ENCODE measurements at places on chromosomes 11 and 22.

GRCh38 chr11:45332276-45332934 is 46.3 kb upstream of the SYT13 start:
- DNase-seq, result peak; percentile 7

GRCh38 chr11:46930089-46930488 is 6.5 kb upstream of the CSTPP1 start:
- peak; percentile 63 for DNase-seq

- no peak for DNase-seq
These were observed 10.6 kb upstream of the AIFM3 start for GRCh38 chr22:20956258-20957101.

- no peak for DNase-seq
These were observed 3.4 kb downstream of the OR9Q2 start for GRCh38 chr11:58192229-58192628.

DNA sequence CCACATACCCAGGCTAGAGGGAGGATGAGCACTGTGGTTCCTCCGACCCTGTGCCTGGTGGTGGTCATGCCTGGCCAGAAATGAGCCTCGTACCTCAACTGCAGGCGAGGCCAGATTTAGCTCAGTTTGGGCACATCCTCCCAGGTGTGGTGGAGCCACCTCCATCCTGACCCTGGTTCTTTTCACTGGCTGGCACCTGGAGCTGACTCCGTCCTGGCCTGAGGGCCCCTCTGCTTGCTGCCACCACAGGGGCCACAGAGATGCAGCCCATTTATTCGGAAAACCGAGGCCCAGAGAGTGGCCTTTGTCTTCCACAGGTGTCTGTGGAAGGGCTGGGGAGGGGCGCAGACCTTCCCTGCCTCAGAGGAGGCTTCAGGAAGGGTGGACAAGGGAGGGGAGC is 9.0 kb upstream of the ARFGAP3 start:
- DNase-seq, result no peak

- no peak for DNase-seq
These were observed 16.1 kb downstream of the LRP5 start for GRCh38 chr11:68328374-68329091.

- peak; percentile 48 for DNase-seq
These were observed 97.3 kb downstream of the PDHX start for GRCh38 chr11:35013514-35014233.

GRCh38 chr11:60785136-60785535 is at the start of gene MS4A10:
Gene MS4A10, plus strand, starts transcription at chr11:60785333. Its CDS starts 5,003 bp downstream, at chr11:60790336.
- no peak for DNase-seq

- DNase-seq, result no peak
These were observed 96.5 kb downstream of the RPL27A start for GRCh38 chr11:8779107-8779506.

DNA sequence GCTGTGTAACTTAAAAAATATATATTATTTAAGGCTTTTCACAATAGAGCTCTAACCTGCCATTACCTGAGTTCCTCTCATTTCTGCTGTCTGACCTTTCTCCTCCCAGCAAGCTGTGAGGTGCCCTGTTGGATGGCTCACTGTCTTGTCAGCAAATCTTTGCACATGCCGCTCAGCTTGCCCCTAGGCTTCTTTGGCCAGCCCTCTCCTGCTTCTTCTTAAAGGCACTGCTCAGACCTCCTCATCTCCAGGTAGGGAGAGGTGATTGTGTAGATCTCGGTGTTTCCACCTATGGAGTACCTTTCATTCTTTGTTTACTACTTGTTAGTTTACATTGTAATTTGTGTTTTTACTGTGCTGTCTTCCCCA is 96.5 kb downstream of the EXT2 start:
- no peak for DNase-seq

DNA sequence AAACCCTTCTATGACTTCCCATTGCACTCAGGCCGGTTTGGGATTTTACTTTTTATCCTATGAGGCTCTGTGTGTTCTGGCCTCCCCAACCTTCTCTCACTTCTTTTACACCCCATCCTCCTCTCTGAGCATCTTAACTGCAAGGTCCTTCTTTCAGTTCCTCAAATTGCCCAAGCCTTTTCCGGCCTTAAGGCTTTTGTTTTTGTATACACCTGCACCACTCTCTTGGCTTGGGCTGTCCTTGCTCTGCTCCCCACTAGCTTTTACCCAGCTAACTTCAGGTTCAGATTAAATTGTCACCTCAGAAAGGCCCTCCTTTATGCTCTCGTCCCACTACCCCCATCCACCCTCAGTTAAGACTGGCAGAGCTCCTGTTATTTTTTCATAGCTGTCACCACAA is 55.5 kb downstream of the FAM83F start:
- DNase-seq, result no peak

GRCh38 chr11:125005491-125005890 is 51.5 kb downstream of the CCDC15 start:
- DNase-seq, result no peak

- DNase-seq, result peak; percentile 64
These were observed 974 bp downstream of the DGCR8 start for GRCh38 chr22:20080776-20081654.

- DNase-seq, result no peak
These were observed 79.9 kb downstream of the MS4A13 start for GRCh38 chr11:60594998-60595642.

DNA sequence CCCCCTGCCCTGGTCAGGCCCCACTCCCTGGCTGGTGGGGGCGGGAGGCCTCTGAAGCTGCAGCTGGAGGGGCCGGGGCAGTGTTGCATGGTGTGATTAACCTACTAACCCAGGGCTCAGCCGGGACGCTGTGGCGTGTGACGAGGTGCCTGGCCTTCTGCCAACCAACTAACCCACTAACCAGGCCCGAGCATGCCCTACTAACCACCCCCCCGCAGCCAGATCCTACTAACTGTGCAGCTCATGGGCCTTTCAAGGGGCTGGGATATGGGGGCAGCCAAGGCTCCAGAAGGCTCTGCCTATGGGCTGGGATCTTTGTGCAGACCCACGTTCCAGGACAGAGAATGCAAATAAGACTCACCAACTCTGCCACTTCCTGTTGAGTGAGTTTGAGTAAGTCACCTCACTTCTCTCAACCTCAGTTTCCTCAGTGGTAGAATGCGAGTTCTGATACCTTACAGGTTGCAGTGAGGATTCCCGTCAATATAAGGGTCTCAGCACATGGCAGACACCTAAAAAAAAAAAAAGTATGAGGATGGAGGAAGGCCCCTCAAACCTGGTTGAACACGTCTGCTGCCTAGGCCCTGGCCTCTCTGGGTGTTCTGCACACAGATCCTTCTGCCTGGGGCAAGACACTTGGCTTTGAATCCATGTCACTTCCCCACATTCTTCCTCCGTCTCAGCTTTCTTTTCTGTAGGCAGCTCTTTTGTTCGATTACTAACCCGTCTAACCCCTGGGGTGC is 14.1 kb downstream of the MIAT start:
- DNase-seq, result no peak

GRCh38 chr11:132217856-132218255 is 847.4 kb downstream of the NTM start:
- no peak for DNase-seq

DNA sequence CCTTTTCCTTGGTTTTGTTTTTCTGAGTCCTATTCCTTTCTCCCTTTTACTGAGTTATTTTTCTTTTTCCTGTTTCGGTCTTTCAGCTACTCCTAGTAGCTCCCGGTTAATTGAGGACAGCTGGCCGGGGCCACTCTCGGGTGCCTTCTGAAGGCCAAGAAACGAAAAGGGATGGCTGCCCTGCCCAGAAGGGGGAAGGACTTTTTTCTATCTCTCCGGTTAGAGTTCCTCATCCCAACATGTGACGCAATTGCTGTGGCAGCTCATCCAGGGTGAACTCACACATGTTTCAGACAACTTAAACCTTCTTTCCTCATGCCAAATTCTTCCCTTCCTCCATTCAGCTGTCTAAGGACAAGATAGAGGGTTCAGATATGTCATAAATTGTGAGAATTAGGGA is 83.6 kb downstream of the PIWIL4 start:
- DNase-seq, result peak; percentile 77

DNA sequence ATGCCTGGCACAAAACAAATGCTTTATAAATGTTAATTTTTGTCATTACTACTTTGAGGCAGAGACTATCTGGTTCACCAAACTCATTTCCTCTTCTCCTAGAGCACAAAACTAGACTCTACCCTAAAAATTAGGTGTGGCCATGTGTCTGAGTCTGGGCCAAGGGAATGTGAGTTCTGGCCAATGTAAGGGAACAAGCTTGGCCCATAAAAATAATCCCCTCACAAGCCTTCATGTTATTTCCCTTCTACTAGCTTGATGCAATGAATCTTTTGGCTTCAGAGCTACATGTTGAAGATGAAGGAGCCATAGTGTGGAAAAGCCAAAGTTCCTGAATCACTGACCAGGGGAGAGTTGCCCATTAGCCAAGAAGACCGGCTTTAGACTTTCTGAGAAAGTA is 406.5 kb upstream of the CCDC90B start:
- no peak for DNase-seq

DNA sequence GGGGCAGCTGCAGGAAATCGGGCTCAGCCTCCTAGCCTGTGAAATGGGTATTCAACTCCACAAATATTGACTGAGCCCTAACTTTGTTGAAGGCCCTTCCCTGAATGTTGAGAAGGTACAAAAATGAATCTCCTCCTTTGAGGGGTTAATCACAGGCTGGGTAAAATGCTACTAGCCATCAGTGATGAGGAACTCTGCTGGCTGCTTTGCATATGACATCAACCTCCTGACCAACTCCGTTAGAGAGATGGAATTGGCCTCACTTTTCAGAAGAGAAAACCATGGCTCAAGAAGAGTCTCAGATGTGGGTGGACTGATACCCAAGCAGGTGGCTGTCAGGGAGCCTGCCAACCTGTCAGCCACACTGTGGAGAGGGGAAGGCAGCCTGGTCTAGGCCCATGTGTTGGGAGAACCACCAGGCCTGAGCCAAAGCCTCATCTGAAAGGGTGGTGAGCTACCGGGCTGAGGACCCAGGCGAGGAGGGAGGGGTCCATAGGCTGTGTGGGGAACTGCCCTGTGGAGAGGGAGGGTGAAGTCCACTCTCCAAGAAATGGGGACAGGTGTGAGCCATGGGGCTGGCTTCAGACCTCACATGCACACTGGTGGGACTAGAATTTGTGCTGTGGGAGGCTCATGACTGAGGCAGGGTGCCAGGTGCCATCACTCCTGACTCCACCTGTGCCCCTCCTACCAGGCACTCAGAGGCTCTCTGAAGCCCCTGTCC is 11.8 kb downstream of the CDCA5 start:
- DNase-seq, result no peak

DNA sequence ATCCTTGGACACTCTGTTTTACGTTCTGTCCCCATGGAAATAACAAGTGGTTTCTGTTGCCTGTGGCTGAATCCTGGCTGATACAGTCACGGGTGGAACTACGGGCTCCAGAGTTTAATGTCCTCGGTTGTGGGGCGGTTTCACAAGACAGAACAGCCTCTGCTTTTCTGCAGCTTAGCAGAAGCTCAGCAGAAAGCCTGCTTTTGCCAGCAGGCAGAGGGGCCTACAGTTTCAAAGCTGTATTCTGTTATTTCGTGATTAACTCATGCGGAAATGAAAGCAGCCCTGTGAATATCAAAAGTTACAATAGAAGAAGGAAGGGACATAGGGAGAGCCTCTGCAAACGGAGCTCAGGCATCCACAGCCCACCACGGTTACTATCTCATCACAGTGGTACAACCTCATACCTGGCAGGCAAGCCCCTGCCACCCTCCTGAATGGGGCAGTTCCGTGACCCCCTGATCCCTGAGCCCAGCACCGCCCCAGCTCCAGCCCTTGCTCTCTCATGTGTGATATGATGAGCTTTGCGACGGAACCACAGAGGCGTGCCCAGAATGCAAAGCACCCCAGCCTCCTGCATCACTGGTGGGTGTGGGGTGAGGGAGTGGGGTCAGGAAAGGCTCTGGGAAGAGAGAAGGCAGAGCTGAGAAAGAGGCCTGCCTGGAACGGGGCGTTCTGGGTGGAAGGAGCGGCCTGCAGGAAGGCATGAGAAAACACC is 360.6 kb downstream of the BRD1 start:
- no peak for DNase-seq

- DNase-seq, result no peak
These were observed 5.5 kb upstream of the FADS3 start for GRCh38 chr11:61896665-61897386.

DNA sequence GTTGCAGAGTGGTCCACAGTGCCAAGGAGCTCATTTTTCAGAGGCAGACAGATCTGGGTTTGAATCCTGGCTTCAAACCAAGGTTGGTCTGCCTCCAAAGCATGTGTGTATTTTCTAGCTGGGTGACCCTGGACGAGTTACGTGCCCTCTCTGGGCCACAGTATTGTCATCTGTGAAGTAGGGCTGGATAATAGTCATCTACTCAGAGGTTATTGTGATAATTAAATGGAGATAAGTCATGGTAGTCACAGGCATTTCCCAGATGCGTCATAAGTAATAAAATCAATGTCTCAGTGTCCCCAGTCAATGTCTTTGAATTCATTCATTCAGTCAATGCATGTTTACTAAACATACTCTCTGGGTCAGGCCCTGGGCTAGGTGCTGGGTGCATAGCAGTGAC is 8.6 kb downstream of the OMP start:
- DNase-seq, result peak; percentile 17

DNA sequence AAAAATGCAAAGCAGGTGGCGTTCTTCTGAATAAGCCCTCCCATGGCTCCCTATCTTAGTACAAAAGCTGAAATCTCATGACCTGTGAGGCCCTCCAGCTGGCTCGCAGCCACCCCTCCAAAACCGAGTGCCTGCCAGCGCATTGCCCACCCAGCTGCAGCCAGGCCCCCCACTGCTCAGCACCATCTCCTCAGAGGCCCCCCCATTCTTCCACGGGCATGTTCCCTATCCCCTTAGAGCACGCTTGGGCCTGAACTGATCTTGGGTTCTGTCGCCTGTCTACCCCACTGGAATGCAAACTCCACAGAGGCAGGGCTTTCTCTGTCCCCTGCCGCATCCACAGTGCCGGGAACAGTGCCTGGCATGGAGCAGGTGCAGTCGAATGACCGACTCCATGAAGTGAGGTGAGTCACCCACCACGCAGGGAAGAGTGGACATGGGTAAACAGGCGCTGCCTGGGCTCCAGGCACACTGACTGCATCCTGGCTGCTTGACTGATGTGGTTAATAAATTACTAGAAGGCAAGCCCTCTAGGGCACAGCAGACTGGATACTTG is 11.3 kb upstream of the EFCAB6 start:
- no peak for DNase-seq

- no peak for DNase-seq
These were observed 65.4 kb downstream of the SMIM38 start for GRCh38 chr11:69221086-69221485.

- DNase-seq, result peak; percentile 37
These were observed 41.8 kb upstream of the KCNQ1OT1 start for GRCh38 chr11:2741377-2742131.

GRCh38 chr22:19986410-19987341 is 29.9 kb downstream of the ARVCF start:
- DNase-seq, result peak; percentile 57

DNA sequence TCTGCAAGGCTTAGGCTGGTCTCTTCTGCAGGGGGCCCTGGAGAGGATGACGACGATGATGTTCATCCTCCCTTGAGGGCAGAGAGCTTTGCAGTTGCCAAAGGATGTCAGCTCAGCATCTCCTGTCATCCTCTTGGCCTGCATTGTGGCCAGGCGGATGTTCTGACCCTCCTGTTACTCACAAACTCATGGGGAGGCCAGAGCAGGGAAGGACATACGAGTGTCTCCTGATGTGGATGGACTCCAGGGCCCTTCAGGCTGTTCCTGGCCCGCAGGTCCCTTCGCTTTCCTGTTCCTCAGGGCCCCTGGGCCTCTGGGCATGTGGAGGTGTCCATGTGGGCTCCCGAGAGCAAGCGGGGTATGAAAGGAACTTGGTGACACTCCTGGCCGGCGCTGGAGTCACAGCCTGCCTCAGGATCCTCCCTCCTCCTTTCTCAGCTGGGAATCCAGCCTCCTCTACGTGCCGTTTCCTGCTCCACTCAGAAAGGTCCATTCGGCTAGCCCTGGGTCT is 8.5 kb downstream of the ADORA2A start:
- DNase-seq, result peak; percentile 71

GRCh38 chr22:48491451-48491941 is 1336.2 kb downstream of the BRD1 start:
- no peak for DNase-seq
